ENCODE measurements at places on chromosomes 2 and 18.

- no peak for DNase-seq
Observed at GRCh38 chr18:42771936-42772335, 343.5 kb downstream of the RIT2 start.

- DNase-seq: no peak
Observed at GRCh38 chr2:236855176-236855865, 230.4 kb upstream of the COPS8 start.

DNA sequence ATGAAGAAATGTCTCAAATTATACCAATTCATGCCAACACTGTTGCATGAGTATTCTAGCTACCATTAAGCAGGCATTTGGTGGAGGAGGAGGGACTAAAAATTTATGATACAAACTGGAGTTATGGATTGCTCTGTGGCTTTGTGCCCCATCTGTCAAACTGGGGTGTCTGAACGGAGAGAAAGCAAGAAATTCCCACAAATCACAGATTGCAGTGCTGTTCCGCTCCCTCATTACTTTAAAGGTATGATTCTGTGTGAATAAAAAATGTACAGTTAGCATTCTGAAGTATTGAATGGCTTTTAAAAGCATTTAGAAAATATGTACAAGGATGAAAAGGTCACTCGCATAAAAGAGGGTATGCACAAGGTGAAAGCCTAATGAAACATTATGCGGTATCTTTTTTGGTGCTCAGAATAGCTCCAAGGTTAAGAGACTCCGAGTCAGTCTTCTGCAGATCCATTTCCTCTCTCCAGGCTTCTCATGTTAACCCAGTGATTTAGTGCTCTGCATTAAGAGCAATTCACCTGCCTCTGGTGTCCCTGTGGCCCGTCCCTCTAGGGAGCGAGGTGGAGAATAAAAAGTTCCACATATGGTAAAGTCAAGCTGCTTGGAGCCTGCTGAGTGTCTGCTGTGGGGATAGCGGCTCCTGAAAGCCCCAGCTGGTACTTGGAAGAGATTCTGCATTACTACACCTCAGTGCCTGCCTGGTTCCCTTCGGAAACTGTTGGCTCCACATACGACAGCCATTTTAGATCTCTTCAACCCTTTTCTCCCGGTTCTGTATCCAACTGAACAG is 184.2 kb downstream of the ZNF521 start:
- DNase-seq: no peak

DNA sequence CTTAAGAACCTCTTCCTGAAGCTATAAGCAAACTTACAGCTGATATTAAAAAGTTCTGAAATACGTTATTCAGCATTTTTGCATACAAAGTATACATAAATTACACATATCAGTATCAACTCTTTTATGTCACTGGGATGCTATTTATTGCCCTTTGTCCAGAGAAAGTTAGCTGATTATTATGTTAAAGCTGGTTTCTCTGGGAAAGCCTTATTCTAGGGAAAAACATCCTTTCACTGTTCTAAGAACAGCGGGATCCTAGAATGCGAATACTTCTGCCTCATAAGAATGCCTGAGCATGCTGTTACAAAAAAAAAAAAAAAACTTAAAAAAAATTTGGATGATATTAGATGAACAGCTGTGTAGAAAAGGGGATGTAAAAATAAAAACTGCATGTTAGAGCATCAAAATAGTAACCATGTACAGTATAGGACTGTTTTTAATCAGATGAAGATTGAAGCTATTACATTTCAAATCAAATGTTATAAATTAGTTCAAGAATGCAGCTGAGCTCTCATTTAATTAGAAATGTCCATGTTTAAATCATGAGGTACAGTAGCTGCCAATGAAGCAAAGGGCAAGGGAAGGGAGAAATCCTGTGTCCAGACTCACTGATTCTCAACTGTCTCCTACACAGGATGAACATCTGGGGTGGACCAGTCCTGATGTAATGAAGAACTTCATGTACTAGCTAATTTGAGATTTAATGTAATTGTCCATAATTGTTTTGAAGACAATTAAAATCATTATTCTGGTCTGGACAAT is 8.2 kb downstream of the FTCDNL1 start:
- no peak for DNase-seq

- DNase-seq: no peak
Observed at GRCh38 chr2:230666885-230667712, 45.5 kb upstream of the CAB39 start.

GRCh38 chr2:159156834-159157233 is 129.7 kb downstream of the WDSUB1 start:
- no peak for DNase-seq

DNA sequence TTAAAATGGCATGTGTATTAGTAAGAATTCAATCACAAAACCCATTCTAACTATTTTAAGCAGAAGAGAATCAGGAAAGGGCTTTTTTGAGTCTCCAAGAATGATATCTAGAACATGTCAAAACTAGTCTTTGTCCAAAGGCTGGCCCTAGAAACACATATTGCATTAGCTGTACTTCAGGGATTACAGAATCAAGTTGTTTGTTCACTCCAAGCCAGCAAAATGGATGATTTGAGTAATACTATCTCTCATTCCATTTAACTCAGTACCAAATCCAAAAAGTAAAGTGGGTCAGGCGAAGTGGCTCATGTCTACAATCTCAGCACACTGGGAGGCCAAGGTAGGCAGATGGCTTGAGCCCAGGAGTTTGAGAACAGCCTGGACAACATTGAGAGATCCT is 41.3 kb downstream of the ATF2 start:
- no peak for DNase-seq

DNA sequence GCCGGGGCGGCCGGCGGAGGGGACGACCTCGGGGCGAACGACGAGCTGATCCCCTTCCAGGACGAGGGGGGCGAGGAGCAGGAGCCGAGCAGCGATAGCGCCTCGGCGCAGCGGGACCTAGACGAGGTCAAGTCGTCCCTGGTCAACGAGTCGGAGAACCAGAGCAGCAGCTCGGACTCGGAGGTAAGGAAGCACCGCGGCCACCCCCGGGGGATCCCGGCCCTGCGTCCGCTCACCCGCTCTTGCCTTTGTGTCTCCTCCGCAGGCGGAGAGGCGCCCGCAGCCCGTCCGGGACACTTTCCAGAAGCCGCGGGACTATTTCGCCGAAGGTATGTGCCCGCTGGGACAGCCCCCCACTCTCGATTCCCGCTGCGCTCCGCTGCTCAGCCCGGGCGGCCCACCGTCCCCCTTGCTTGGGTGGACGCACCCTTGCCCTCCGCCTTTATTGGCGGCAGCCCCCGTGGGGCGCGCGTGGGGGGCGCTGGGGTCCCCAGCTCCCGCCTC is 611 bp downstream of the TCF7L1 start:
- no peak for DNase-seq

DNA sequence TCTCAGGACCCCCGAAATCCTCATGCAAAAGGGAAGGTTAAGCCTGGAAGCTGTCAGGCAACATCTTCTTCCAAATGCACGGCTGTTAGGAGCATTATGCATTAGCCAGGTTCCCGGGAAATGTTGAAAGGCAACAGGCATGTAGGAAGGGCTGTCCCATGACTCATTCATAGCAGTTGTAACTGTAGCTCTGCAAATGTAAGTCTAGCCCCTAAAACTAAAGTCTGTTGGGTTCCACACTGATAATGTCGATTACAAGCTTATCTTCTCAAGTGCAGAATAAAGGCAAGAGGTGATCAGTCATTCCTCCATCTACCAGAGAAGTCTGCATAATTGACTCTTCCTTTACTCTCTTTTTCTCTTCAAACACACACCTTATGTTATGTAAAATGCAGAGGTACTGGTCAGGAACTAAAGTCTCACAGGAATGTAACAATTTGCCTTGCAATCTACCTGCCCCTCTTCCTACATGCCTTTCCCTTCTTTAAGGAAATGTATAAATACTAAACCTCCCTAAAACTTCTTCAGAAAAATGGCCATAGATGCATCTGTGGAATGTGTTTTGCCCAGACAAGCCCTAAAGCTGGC is 99.8 kb downstream of the AKAIN1 start:
- no peak for DNase-seq

DNA sequence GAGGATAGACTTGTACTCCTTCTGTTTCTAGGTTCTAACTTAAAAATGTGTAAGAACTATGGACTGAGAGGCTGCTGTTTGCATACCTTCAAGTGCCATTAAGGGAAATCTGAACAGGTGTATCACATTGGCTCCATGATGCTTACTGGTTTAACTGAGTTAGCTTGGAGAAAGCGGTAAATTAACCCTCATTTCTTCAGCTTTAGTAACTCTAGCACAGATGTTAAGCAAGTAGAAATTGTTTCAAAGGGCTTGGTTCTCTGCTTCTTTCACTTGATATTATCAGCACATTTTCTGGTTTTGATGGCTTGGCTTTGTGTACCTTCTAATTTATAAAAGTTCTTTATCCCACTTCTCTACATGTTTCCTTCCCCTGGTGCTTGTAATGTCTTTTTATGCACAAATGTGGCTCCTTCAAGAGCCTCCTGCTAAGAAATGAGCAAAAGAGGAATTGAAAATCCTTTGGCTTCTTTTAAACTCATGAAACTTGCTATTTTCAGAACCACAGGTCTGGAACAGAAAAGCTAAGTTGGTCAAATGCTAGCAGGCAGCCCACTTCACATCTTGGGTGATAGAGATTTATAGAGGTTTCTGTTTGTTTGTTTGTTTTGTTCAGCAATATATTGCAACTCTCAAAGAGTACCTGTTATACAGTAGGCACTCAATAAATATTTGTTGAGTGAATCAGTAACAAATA is 249.9 kb upstream of the THUMPD2 start:
- no peak for DNase-seq

- DNase-seq: no peak
Observed at GRCh38 chr18:26702086-26702485, 153.7 kb upstream of the KCTD1 start.

DNA sequence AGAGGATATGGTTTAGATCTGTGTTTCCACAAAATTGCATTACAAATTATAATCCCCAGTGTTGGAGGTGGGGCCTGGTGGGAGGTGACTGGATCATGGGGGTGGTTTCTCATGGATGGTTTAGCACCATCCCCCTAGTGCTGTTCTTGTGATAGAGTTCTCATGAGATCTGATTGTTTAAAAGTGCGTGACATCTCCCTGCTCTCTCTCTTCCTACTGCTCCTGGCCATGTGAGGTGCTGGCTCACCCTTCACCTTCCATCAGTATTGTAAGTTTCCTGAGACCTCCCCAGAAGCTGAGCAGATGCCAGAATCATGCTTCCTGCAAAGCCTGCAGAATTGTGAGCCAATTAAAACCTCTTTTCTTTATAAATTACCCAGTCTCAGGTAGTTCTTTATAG is 33.1 kb downstream of the LHCGR start:
- DNase-seq: no peak

DNA sequence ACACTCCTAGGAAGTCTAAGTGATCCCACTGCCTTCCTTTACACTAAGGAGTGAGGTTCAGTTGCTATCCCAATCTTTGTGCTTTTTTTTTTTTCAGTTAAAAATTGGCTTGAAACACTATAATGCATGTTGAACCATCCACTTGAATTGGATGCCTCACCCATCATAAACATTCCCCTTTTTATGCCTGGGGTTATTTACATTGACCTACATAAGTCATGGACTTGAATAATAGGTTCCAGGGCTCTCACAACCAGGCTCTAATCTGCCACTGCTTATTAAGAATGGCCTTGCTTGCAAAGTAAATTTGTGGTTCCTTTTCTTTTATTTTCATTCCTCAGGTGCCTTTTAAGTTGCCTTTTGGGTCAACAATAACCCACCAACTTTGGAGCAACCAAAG is 236.1 kb upstream of the MEIS1 start:
- no peak for DNase-seq

DNA sequence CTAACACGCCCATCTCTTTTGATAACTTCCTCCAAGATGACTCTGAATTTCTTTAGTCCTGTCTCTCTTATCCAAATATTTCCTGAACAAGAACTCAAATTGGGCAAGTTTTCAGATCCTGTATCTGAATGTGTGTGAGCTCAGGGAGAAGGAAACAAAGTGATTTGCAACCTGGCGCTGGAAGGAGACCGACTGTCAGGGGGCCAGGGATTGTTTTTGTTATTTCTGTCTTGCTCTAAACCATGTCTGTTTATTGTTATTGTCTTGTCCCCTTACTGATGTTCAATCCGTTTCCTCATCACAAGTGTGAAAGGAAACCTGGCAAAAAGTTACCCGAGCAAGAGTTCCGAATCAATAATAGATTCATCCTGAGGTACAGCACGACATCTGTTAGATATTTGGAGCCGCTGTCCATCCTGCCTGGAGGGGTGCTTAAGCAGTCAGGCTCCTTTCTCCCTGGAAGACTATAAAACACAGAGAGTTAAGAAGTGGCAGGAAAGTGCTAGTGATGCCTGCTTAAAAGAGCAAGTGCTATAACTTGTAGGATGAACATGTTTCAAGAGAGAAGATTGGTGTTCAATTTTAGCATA is 132.5 kb upstream of the OSR1 start:
- no peak for DNase-seq

DNA sequence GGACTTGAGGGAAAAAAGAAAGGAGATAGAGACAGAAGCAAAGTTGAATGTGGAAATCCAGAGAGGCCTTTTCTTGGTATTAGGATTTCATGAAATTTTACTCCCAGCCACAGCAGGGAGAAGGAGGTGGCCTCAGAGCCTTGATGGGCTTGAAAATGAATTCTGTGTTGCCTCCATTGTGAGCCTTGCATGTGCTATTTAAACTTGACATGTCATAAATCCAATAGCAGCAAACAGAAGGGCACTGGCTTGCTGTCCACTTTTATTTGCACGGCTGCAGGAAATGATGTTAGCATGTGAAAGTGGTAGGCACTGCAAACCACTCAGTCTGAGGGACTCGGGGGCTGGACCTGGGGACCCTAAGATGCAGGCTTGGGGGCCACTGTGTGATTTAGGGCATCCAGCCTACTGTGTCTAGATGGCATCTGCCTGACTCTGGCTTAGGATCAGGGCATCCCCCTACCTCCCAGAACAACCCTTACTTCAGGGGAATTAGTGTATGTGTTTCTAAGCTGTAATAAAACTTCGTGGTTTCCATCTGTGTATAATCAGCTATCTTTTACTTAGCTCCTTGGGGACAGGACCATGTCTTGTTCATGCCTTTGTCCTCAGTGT is 139.1 kb upstream of the SKOR2 start:
- no peak for DNase-seq

DNA sequence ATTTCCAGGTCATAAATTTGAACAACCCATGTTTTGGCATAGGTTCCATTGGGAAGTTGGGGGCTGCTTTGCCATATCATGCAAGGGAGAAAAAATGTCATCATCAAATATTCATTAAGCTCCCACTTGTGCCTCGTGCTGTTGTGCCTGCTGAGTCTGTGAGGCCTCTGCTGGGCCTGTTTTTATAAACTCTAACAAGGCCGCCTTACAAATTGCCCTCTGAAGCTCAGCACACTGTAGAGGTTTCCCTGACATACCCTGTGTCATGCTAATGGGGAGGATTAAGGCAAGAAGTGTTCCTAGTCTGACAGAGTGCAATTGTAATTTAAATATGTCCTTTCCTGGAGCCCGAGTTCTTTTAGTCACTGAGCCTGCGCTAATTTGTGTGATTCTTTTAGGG is 17.6 kb downstream of the OSBPL6 start:
- no peak for DNase-seq

GRCh38 chr2:164522561-164522981 is 98.7 kb downstream of the GRB14 start:
- no peak for DNase-seq

GRCh38 chr2:235566415-235566814 is 72.6 kb downstream of the AGAP1 start:
- DNase-seq: no peak

GRCh38 chr2:68742626-68743415 is 8.2 kb downstream of the ARHGAP25 start:
- no peak for DNase-seq

Data from NCI-H1930 (cell line).